ENCODE measurements at places on chromosomes 1 and 21.

GRCh38 chr1:87666681-87667080 is 338.0 kb downstream of the LMO4 start:
- no peak for DNase-seq

DNA sequence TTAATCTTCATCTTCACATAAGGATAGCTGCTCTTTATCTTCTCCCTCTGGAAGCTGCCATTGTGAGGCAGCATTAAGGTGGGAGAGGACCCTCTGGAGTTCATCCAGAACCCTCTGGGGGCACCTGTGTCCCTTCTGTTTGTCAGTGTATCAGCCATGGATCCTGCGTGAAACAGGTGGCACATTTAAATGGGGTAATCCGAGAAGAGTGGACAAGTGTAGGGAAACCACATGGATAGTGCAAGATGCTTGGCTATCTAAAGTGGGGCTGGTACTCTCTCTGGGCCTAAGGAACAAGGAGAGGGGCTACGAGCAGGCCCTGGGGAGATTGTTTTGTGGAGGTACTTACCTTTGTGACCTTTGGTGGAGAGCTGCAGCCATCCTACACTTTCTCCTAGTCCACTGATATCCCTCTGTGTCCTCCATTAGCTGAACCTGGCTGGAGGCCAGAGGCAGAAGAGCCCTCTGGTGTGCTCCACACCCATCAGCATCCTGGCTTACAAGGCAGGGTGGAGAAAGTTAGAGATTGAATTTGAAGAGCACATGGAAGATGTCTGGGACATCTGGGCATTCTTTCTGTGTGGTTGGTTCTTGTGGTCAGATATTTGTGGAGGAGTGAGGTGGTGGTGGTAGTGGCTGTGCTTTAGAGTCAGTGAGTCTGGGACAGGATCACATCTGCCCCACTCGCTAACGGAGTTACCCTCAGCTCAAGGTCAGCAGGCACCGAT is 117.7 kb downstream of the FGGY start:
- no peak for DNase-seq

- DNase-seq, result no peak
These were observed 1.7 kb downstream of the KRTAP10-8 start for GRCh38 chr21:44613386-44614155.

GRCh38 chr1:32337855-32338636 is 2.0 kb upstream of the MARCKSL1 start:
- no peak for DNase-seq

GRCh38 chr1:15158506-15159165 is 5.1 kb downstream of the TMEM51 start:
- no peak for DNase-seq

DNA sequence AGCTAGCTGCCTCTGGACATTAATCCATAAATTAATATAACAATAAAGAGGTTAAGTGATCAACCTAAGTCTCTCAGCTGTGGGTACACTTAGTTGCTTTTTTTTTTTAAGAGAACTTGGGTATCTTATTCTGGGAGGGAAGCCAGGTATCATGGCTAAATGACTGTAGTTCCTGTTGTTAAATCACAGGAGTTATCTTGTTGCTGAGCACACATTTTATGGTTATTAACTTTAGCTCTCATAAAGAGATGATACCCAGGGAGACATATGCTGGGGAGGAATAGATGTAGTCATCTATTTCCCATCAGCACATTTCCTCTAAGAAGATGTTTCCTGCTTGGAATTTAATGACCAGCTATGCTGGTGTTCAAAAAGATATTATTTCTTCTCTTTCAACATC is 227.8 kb downstream of the PTGER3 start:
- DNase-seq, result no peak

GRCh38 chr1:152497273-152497672 is 13.3 kb upstream of the LCE5A start:
- DNase-seq, result no peak

GRCh38 chr1:93459126-93459525 is 11.2 kb downstream of the FNBP1L start:
- no peak for DNase-seq
